ENCODE measurements at places on chromosomes 11 and 22.

GRCh38 chr22:41147722-41148121, 55.3 kb downstream of the EP300 start:
- no peak for DNase-seq

GRCh38 chr22:44775862-44776261, 23.5 kb downstream of the ARHGAP8 start:
- no peak for DNase-seq

DNA sequence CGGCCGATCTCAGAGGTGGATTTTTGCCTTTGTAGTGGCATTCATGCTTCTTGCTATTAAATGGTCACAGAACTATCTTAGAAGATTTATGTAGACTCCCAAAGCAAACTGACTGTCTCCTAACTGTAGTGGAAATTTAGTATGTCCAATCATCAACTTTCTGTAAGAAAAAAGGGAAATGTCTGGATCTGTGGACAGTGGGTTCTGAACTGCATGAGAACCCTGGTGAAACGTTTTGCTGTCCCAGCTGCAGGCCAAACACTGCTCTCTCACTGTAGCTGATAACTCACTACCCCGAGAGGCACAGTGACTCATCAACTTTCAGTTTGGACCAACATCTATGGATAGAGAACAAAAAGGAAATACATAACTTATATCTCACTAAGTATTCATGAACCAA, 387.1 kb downstream of the SOX6 start:
- peak; percentile 53 for DNase-seq

DNA sequence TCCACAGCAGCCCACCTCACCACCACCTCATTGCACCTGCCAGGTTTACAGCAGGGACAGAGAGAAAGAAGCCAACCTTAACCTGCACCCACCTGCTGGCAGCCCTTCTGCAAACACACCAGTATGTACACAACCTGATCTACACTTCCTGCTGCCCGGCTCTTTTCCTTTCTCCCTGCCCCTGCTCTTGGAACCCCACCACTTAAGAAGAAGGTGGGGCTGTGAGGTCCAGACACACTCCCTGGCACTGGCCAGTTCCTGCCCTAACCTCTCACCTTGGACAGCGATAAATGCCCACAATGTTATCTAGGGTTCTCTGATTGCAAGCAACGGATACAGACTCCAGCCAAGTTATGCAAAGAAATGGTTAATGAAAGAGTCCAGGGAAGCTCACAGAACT, 10.8 kb upstream of the SLC35C1 start:
- DNase-seq, result no peak

- no peak for DNase-seq
These were observed 32.7 kb downstream of the PRDM10 start for GRCh38 chr11:129969920-129970319.

DNA sequence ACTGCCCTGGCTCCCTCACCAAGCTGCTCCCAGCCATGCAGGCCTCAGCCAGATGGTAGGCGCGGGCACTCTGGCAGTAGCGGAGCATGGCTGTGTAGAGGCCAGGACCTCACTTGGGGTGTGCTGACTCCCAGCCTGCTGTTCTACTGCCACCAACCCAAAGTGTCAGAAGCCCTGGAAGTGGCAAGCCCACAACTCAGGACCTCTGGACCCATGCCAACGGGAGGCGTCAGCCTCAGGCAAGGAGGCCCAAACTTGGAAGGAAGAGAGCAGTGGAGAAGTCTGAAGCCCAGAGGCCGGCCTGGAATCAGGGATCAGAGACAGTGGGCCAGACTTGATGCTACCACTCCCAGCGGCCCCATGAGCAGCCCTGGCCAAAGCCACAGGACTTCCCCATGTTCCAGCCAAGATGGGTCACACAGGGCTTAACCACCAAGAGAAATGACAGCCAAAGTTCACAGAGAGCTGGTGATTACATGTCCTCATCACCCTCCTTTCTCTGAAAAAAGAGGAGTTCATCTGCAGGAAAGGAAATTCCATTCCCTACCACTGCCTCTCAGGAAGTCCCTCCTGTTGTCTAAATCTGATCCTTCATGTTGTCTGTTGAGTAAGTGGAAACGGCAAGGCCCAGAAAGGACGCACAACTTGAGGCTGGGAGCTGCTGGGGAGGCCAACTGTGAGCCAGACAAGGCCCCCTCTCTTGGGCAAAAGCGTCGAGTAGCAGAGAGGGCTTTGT, 4.4 kb downstream of the ARRB1 start:
- no peak for DNase-seq

DNA sequence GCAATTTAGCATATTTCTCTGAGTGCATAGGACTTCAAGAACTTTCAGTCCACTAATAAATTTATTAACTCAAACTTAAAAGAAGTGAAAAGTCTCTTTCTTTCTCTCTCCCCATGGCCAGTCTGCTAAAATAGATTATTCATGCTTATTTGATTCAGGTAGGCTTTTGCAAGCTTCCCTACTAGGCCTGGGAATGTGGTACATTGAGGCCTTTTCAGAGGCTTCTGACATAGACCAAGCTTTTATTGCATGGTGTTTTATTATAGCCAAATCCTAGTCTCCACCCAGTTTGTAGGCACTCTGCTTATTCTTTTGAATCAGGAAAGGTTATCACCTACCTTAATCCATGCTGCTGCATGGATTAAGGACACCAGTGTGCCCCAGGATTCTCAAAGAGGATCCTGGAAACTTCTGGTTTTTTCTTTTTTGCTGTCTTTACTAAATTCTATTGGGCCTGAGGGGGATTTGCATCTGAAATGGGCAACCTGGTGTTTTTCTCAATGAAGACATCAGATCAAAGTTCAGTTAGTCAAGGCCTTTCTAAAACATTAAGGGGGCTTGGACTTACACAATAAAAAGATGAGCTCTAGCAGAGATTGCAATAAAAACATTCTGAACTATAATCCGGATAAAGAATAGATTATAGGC, 92.2 kb downstream of the ELP4 start:
- DNase-seq, result no peak

GRCh38 chr11:72743321-72744221, 8.6 kb downstream of the ARAP1 start:
- no peak for DNase-seq

GRCh38 chr11:19829109-19829837, 116.6 kb downstream of the NAV2 start:
- peak; percentile 31 for DNase-seq
